ENCODE measurements at places on chromosomes 11 and 22.

DNA sequence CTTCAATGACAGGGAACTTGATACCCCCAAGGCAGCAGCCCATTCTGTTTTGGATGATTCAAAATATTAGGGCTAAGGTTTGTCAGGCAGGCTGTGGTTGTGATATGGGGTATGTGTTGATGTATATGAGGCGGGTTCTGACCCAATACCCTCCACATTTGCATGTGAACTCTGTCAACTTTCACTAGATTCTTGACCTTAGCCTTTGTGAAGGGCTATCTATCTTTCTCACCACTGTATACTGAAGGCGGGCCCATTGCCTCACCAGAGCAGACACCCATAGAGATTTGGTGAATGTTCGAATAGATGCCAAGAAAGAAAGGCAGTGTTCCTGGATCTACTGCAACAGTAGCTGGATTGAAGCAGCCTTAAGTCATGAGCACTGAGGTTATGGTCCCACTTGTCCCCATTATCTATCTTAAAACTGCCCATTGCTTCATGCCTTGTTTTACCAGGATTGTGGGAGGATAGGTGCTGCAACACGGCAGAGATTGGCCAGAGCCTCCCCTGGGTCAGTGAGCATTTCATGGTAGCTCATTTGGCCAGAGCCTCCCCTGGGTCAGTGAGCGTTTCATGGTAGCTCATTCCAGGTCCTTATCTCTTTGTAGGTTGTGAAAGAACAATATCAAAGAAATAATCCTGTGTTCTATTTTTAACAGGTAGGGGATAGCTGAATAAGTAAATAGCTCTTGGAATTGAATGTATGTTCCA lies 399.6 kb downstream of the TMEM135 start:
- DNase-seq, result no peak

DNA sequence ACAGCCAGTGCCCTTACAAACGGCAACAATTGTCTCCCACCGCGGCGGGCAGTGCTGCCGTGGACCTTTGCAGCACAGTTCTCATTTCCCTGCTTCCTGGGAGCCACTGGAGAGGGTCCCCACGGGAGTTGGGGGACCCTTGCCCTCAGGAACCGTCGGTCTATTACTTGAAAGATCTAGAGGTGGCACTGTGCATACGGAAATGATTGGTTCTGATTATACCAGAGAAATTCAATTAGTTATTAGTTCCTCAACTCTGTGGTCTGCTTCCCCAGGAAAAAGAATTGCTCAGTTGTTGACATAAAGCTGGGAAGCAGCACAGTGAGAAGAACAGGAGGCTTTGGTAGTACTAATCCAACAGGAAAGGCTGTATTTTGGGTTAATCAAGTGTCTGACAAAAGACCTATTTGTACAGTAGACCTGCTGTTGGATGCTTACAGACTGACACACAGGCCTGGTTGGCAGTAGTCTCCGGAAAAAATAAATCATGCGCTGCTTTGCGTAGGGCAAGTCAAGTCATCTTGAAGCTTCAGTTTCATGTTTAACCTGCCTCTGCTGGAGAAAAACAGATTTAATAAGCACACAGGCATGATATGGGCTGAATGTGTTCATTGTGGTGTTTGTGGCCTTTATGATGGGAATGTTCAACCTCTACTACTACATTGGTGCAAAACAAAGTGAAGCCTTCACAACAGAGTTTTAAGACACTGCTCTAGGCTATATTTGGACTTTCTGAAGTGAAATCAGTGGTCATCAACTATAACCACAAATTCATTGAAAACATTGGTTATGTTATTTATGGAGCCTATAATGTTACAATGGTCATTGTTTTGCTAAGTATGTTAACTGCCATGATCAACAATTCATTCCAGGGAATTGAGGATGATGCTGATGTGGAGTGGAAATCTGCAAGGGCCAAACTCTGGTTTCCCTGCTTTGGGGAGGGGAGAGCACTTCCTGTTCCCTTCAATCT lies 54.6 kb upstream of the SC5D start:
- no peak for DNase-seq

DNA sequence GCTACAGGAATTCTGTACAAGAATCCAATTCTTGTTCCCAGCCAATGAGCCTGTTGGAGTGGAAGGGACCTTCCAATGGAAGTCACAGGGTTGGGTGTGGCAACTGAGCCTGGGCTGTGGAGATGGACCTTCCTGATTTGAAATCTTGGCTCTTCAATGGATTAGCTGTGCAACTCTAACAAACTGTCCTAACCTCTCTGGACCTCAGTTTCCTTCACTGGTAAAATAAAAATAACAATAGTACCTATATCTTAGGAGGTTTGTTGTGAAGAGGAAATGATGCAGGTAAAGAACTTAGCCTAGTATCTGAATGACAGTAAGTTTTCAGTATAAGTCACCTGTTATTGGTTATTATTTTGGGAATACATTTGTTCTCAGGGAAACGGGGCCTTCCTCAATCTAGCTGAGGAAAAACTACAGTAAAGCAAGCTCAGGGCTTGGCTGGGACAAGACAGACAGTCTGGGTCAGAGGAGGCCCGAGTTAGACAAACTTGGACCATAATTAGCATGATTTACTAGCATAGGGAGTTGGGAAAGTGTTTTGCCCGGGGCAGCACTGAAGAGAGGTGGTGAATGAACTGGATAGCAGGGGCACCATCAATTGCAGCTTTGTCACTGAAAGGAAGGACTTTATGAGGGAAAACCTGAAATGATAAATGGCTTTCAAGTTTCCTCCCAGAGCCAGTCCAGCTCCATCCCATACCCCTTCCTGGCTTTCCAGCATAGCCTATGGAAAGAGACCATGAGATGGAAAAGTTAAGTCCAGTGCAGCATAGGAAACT lies 13.7 kb downstream of the ELF5 start:
- no peak for DNase-seq

DNA sequence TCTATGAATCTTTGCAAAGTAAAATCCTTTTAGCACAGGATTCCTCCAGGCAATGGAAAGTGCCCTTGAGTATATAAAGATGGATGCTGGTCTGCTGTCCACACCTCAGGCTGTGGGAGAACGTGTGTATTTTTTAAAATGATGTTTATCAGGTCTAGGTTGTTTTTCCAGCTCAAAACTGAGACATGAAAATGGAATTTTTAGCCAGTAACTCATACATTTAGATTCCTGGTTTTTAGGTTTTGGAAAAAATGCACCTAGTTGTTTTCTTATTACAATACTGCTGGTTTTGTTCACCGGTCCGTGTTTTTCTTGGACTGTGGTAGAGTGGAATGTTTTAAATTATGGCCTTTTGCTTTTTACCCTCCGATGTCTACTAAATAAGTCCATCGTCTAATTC lies 554.7 kb downstream of the SOX6 start:
- no peak for DNase-seq

DNA sequence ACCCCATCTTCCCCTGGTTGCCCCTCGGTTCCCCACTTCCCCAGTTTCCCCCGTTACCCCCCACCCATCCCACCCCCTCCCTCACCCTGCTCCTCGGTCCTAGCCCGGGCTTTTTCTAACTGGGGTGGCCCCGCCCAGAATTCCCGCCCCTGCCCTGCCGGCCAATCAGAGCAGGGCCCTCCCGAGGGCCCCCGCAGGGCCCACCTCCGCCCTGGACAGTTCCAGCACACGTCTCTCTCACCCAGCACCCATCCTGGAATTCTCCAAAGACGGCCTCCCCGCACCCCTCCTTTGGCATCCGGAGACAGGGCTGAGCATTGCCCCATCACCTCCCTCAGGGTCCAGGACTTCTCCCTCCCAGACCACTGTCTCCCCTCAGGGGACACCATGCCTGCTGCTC lies at the start of gene H19:
Gene H19 (minus strand): TSS at position 88 of the 400 bp plus-strand sequence.
- no peak for DNase-seq

DNA sequence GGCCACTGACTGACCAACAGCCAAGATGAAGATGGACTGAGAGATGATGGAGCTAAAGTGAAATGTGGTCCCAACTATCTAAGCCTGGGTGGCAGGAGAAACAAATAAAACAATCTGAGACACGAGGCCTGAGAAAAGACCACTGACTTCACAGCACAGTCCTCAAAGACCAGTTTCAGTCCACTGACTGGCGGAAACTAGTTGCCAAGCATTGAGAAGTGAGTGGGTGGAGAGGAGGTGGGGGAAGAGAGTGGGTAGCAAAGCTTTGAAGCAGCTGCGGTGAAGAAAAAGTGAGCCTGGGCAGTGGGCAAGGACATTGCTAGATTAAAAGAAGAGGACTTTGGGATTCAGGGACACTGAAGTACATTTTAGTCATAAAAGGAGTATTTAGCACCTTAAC lies 1.9 kb downstream of the MS4A1 start:
- no peak for DNase-seq

- peak; percentile 72 for DNase-seq
These were observed 16.1 kb downstream of the ALKBH8 start for GRCh38 chr11:107549253-107549953.

DNA sequence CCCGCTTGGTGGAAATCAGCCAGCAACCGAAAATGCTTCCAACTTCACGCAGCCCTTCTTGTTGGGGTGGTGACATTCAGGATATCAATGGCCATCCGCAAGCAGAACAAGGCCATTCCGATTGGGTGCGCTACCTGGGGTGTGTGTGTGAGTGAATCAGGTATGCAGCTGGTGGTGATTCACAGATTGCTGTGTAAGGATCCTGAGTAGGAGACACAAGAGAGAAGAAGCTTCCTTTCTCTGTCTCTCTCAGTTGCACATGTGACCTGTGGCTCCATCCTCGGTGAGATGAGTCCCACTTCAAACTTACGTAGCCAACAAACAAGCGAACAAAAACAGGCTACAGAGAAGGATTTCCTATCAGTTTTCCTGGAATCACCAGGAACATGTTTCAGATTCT lies 9.6 kb upstream of the TMEM184B start:
- no peak for DNase-seq

DNA sequence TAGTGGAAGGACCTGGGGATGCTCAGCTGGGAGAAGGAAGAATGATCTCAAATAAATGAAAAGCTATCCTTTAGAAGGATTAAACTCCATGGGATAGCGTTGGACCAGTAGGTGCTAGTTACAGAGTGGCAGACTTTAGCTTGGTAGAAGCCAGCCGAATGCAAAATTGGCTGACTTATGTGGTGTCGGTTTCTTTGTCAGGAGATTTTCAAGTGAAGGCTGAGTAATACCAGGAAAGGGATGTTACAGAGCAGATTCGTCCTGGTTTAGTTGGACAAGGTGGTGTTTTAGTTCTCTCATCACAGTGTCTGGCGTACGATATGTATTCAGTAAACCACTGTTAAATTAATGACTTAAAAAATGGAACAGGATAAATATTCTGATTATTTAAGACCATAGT lies 26.0 kb downstream of the FDX1 start:
- no peak for DNase-seq

DNA sequence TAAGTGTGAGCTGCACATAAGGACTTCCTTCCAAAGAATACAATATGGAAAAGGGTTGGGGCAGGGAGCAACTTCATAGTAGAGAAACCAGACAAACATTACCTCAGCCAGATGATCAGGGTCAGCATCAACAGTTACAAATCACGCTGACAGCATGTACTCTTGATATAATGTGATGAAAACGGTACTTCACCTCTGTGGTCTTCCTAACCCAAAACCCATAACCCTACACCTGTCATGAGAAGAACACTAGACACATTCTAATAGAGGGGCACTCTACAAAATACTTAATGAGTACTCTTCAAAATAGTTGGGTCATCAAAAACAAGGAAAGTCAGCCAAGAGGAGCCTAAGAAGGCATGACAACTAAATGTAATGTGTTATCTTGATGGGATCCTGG lies 43.9 kb downstream of the RRAS2 start:
- DNase-seq, result no peak

- no peak for DNase-seq
These were observed 1488.6 kb downstream of the BRD1 start for GRCh38 chr22:48338793-48339705.

GRCh38 chr11:10376061-10376460 lies 71.2 kb downstream of the ADM start:
- no peak for DNase-seq

DNA sequence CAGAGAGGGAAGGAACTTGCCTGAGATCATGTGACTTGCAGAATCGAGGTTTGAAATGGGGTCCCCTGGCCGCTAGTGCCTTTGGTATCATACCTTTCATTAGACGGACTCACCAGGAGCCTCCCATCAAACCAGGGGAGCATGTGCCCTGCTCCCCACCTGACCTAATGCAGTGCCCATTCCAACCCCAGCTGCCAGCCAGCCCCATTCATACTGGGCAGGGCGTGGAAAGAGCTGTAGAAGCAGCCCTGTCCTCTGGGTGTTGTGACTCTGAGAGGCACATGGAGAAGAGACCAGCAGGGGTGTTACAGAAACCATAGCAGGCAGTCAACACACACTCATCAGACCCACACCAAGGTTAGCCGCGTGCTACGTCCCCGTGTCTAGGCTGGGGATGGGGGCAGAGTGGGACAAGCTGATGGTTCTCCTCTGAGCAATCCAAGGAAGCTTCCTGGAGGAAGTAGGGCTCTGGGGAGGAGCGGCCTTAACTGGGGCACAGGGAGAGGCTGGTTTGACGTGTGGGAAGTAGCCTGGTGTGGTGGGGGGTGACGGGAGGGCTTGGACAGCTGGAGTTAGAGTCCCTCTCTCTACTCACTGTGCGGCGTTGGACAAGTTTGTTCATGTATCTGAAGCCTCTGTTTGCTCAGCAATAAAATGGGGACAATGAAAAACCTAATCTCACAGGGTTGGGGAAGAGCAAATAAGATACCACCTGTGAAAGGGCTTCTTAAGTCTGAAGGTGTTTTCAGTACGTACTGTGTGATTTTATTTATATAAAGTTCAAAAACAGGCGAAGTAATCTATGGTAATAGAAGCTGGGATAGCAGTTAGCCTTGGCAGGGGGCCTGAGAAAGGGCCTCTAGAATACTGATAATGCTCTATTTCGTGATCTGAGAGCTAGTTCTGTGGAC lies 14.0 kb downstream of the GRIK4 start:
- DNase-seq, result no peak

DNA sequence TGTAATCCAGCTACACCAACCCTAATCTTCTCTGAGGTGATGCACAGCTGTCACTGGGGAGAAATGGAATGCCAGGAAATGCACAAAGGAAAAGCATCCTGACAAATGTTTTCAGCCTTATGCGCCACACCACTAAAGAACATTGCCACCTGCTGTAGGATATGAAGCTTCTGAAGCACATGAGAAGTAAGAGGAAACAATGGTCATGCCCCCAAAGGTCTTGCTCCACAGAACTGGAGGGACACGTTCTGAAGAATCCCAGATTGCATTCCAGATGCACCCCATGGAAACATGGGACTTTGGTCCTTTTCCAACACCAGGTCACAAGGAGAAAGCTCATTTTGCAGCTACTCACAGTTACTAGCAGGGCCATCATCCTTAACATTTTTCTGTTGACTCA lies 48.7 kb upstream of the ZBED5 start:
- no peak for DNase-seq

DNA sequence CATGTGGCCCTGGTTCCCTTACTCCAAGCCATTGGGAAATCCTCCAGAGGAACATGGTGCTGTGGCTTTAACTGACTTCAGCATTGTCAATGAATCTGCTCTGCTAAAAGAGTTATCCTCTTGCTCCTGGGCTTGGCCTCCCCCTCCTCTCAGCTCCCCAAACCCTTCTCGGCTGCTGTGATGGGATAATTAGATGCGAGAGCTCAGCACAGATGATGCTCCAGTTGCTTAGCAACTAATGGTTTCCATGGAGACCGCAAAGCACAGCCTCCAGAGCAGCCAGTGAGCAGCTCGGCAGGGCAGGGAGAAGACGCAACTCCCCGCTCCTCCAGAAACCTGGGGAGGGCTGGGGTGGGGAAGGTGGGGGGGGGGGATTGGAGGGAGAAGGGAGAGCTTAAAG lies 2.8 kb upstream of the UPK2 start:
- DNase-seq, result peak; percentile 98
